ENCODE measurements at places on chromosomes 5 and 9.

GRCh38 chr9:126611592-126612325, 2.0 kb upstream of the LMX1B start:
- peak; percentile 53 for DNase-seq

GRCh38 chr5:88190106-88190834, 78.4 kb downstream of the TMEM161B start:
- no peak for DNase-seq

GRCh38 chr5:15425766-15426165, 74.2 kb upstream of the FBXL7 start:
- DNase-seq = no peak

GRCh38 chr9:132994410-132995120, 16.1 kb downstream of the GFI1B start:
- DNase-seq = no peak

GRCh38 chr9:117160254-117160653, 254.6 kb downstream of the ASTN2 start:
- no peak for DNase-seq

Data from activated T-helper 1 cell treated with anti-CD3 and anti-CD28 coated beads, Interleukin-2, amount 50 U/mL, for 16 hours (primary cell).